ENCODE measurements at places on chromosomes 5 and 9.

GRCh38 chr9:93129286-93129685 is 4.8 kb downstream of the NINJ1 start:
- no peak for DNase-seq

- no peak for DNase-seq
Observed at GRCh38 chr5:64462391-64462790, 43.4 kb upstream of the RGS7BP start.

DNA sequence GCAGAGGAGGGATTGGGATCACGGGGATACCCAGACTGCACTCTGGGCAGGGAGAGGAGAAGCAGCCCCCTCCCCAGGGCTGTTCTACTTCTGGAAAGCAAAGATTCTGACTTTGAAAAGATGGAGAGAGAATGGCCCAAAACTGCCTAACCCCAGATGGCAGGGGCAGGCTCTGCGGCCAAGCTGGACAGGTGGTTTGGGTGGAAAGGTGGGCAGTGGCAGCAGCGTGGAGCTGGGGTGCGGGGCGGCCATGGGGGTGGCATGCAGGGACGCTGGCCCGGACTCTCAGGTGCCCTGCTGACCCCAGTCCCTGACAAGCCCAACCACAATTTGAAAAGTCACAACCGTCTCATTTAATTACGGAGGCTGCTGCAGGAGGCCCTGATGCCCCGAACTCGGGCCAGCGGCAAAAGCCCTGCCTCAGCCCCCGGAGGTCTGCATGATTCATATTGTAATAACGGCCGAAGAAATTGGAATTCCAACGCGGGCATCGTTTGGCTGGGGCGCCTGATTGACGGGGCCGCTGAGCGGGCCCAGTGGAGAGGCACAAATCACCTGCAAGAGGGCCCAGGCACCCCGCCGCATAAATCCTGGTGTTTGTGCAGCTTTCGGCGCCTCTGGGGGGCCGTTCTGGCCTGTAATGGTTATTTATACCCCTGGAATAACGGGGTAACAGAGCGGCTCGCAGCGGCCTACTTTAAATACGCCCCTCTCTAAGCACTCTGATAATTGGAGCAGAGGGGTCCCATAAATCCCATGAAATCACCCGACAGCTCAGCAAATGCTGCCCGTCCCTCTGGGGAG is 41.8 kb upstream of the FCN2 start:
- DNase-seq = no peak

DNA sequence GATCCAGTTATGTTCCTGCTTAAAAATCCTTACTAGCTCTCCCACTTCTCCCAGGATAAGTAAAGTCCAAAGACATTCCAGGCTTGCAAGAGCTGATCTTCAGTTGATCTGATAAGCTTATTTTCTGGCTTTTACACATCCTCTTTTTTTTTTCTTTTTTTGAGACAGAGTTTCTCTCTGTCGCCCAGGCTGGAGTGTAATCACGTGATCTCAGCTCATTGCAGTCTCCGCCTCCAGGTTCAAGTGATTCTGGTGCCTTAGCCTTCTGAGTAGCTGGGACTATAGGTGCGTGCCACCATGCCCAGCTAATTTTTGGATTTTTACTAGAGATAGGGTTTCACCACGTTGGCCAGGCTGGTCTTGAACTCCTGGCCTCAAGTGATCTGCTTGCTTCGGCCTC is 37.3 kb upstream of the PTPN3 start:
- DNase-seq = no peak

GRCh38 chr5:105872569-105873270 is 1798.0 kb downstream of the EFNA5 start:
- no peak for DNase-seq

DNA sequence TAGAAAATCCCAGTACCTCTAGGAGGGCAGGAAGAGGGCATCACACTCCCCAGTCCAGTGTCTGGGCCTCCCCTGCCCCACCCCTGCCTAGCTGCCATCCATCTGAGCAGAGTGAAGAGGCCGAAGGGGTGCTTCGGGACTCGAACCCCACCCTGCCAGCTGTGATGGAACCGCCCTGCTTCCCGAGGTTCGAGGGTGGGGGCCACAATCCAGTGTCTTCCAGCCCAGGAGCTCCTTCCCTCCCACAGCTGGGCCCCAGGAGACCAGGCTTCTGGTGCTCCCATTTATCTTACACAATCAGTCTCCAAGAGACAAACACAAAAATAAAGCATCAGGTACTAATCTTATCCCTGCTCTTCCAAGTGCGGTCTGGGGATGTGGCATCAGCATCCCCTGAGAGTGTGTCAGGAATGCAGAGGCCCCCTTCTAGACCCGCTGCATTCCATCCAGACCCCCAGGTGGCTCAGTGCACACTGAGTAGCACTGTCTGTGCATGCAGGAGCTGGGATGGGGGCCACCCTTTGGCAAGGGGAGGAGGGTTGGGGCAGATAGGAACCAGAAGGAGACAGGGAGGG is 122.8 kb upstream of the TBC1D2 start:
- DNase-seq = no peak

DNA sequence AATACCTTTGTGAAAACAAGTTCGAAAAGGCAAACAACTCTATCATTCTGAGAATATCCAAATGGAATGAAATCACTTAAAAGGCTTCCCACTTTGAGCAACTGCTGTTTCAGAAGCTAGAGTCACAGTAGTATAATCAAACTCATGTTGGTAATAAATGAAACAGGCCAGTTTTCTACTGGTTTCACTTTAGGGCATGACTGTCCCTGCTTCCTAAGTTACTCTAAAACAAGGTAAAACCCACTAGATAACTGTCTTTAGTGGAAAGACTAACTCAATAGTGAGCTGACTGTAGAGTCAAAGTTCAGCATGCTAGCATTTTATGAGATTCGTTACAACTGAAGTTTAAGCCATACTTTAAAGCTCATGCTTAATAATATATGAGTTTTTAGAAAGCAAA is 6.0 kb downstream of the CDC26 start:
- no peak for DNase-seq

GRCh38 chr5:40480392-40480791 is 199.3 kb upstream of the PTGER4 start:
- DNase-seq = no peak

DNA sequence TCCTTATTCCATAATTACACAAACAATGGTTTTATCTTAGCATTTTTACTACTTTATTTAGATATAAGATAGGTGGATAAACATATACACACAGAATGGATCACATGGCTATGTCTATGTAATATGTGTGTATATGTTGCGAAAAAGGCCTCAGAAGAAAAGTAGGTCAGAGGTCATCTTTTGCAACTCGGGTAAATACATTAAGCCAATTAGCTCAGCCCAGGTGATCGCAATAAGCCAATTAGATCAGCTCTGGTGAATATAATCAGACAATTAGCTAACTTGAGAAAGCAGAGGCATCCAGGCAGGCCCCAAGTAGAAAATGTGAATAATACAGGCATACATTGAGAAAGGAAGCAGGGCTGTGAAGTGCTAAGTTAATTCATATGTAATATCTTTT is 24.3 kb downstream of the SLCO4C1 start:
- DNase-seq = no peak

DNA sequence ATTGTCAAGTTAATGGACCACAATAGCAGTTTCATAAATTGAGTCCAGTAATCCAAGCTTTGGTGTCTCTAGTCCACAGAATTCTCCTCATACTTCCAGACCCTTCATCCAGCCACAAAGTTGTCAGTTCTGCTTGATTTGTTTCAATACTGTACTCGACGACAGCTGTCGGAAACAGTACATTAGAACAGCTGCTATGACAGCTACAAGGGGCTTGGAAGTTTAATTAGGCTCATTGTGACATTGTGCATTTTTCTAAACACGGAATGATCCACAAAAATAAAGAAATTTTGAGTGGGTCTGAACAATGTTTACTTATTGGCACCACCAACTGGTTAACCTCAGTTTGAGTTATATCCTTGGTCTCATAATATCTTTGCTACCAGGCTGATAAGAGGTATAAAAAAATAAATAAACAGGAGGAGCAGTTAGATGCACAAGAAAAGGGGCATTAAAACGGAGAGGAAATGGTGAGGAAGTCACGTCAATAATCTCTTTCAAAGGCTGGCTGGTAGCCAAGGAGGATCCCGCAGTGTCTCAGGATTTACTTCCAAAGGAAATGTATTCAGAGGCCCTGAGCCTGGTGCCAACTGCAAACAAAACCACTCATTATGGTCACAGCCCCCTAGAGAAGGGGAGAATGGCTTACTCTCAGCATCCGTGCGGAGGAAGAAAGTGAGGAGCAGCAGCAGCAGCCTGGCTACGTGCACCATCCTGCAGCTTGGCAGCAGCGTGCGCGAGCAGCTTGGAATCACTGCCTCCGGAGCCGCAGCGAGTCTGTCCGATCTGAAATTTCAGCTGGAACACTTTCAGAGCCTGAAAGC is 933.8 kb upstream of the DMAC1 start:
- DNase-seq = no peak

- DNase-seq = no peak
Observed at GRCh38 chr9:32992595-32993238, 8.7 kb downstream of the APTX start.

DNA sequence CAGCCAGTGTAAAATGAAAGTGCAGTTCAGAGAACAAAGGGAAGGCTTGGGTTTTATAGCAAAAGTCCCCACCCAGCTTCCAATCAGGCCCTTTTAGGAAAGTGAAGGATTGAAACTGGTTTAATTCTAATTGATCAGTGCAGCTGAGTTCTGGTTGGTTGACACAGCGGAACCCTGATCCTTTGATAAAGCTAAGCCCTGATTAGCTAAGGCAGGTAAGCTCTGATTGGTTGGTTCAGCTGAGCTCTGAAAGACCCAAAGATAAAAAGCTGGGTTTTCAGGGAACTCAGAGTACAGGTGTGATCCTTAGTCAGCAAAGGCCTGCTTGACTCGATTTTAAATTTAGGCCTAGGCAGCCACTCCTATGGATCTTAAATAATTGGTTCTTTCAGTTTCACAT is 70.8 kb upstream of the PRRC1 start:
- no peak for DNase-seq

GRCh38 chr9:36676091-36676490 is 103.4 kb downstream of the MELK start:
- DNase-seq = no peak

DNA sequence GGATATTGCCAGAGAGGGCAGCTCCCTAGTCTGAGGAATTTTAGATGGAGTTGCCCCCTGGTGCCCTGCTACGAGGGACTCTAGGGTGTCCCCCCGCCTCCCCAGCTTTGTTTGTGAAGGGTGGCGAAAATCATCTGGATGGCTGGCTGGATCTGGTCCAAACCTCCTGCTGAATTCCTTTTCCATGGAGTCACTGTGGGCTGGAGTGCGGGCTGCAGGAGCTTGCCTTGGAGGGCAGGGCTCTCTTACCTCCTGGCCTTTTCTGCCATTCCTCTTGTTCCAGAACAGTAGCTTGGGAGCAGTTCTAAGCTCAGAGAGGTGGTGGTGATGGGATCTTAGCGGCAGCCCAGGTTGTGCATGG is 2.1 kb downstream of the SYNPO start:
- no peak for DNase-seq

- DNase-seq = no peak
Observed at GRCh38 chr5:177963966-177964365, 32.1 kb downstream of the PROP1 start.

GRCh38 chr5:72126796-72127195 is 19.5 kb downstream of the MAP1B start:
- DNase-seq = no peak

- no peak for DNase-seq
Observed at GRCh38 chr9:127334725-127335124, 62.2 kb upstream of the SLC2A8 start.

DNA sequence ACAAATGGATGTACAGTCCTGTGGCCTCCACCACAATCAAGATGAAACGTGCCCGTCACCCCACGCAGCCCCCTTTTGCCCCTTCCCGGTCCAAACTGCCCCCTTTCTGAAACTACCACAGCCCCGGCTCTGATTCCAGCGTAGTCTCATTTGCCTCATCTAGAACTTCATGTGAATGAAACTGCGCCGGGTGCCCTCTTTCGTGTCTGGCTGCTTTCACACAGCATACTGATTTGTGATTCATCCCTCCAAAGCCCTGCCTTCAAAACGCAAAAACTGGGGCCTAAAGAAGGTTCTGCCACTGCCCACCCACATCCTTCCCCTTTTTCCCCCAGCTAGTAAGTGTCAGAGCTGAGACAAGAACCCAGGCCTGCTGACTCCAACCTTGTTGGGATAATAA is 31.5 kb upstream of the NCS1 start:
- no peak for DNase-seq

- DNase-seq = peak; percentile 51
Observed at GRCh38 chr5:66981266-66982055, 215.1 kb downstream of the CD180 start.

GRCh38 chr9:93128011-93128714 is 5.9 kb downstream of the NINJ1 start:
- no peak for DNase-seq

DNA sequence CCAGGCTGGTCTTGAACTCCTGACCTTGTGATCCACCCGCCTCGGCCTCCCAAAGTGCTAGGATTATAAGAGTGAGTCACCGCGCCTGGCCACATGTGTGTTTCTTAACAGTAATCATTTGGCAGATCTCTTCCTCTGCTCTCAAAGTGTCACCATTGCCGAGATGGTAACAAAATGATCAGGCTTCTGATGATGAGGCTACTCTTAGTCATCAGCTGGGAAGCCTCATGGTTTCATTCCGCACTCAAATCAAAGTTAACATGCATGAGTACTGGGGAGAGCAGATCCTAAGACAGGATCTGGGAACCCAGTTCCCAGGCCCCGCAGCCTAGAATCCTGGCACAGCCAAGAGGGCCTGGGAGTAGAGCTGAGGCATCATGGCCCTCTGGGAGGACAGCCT is 27.4 kb downstream of the BARHL1 start:
- DNase-seq = no peak

DNA sequence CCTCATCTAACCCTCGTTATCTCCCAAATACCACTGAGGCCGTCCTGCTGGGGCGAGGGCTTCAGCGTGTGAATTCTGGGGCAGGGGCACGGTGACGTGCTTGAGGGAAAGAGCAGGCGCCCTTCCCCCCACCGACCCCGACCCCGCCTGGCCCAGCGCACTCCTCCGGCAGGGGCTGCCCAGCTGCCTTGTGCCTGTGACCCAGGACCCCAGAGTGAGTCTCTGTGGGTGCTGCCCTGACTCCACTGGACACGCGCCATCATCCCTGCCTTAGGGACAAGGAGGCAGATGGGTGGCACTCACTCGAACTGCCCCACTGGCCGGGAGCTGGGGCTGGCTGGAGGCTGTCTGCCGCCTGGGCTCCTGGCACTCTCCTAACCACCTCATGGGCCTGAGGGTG is 136.2 kb upstream of the LPCAT1 start:
- DNase-seq = no peak
